ENCODE measurements at places on chromosomes 3 and 15.

DNA sequence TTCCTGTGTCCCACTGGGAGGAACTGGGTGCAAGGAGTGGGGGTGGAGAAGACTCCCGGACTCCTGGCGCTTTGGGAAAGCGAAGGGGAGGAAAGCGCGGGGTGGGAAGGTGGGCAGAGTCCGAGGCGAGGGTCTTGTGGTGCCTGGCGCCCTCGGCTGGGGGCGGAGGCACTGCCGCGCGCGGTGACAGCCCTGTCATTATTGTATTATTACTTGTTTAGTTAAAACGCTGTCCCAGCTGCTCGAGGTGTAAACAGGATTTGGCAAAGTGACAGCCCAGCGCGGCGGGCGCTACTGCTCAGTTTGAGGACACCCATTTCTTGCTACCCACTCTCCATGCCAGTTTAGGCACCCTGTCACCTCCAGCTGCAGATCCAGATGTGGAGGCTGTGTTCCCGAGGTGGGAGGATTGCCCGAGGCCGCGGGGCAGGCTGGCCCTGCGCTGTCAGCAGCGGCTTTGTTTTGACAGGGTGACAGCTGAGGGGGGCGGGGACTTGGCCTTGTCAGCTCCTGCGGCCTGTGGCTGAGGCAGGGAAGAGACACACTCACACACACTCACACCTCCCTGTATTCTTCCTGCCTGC, 1.0 kb downstream of the KAT2B start:
- DNase-seq, result peak; percentile 86

DNA sequence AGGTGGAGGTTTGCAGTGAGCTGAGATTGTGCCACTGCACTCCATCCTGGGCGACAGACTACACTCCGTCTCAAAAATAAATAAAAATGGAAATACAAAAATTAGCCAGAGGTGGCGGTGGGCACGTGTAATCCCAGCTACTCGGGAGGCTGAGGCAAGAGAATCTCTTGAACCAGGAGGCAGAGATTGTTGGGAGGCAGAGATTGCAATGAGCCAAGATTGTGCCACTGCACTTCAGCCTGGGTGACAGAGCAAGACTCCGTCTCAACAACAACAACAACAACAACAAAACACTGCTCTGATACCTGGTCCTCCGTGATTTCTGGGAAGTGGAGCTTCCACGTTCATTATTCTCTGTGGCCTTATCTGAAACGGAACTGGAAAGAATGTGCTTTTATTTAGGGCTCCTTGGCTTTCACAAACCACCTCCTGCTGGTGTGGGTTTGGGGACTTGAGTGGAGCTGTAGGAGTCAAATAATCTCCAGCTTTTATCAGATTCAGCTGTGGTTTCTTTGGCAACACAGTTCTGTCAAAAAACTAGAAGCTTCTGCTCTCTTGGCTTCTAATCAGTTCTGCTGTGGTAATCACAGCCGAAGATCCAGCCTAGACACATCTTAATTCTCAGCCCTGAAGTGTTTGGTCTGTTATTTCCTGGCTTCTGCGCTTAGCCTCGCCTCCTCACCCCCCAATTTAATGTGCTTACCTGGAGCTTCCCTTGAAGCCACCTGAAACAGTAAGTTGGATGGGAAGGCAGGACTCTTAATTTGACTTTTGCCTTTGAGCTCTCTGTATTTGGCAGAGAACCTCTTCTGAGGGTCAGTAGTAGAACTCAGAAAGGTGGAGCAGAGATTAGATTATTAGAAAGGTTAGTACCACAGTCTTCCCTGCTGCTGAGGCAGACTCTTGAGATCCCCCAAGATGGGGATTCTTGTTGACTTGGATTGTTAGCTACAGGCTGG, 21.4 kb downstream of the IRAK2 start:
- peak; percentile 76 for DNase-seq

DNA sequence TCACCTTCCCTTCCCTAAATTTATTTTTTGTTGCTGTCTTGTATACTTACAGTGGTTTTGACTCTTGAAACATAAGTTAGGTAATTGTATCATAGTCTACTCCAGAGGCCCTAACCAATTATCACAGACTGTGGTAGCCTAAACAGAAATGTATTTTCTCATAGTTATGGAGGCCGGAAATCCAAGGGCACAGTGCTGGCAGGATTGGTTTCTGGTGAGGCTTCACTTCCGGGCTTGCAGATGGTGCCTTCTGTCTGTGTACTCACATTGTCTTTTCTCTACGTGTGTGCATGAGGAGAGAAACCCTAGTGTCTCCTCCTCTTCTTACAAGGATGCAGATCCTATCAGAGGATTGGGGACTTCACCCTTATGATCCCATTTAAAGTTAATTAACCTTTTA, 290.2 kb upstream of the KCNMB2 start:
- DNase-seq, result no peak

DNA sequence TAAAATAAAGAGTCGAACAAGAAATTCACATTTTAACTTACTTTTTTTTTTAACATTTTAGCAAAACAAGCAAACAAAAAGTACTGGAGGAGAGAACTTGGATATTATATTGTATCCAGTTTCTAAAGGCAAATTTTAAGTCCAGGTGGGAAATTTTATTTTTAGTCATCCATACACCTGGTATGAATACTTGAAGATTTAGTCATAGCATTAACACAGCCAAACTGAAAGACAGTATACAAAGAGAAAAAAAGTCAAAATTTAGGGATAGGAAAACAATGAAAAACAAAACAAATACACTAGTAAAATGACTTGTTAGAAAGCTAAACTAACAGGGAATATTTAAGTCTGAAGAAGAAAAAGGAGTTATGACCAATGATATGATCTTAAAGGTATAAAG, 69.1 kb downstream of the PROS1 start:
- no peak for DNase-seq

DNA sequence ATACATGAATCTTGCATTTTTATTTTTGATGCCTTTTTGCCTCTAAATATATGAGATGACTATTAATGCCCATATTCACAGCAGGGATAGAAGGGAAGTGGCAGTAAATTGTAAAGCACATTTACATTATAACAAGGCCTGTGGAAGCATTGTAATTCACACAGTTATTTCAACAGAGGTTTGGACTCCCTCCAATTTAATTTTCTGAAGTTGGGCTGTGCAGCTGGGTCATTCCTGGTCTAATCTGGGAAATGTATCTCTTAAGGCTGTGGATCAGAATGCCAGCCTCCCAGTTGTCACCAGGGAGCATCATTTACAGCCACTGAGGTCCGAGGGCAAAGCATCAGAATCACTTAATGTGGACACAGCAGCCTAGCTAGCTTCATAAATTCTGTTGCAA, 434.5 kb downstream of the MFSD1 start:
- DNase-seq, result no peak

- no peak for DNase-seq
Measured at GRCh38 chr3:138113326-138113725, 2.1 kb downstream of the DZIP1L start.

DNA sequence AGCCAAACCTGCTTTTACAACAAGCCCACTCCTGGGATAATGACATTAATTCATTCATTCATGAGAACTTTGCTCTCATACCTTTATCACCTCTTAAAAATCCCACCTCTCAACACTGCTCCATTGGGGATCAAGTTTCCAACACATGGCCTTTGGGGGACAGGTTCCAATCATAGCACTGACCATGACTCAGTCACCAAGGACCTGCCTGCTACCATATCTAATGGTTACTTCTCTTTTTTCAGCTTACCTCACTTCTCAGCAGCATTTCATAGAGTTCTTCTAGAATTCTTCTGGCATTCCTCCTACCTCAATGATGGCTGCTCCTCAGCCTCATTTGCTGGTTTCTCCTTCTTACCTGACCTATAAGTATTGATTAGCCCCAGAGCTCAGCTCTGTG, 36.9 kb upstream of the RYK start:
- no peak for DNase-seq

GRCh38 chr3:190593075-190593474, 79.2 kb downstream of the IL1RAP start:
- no peak for DNase-seq

DNA sequence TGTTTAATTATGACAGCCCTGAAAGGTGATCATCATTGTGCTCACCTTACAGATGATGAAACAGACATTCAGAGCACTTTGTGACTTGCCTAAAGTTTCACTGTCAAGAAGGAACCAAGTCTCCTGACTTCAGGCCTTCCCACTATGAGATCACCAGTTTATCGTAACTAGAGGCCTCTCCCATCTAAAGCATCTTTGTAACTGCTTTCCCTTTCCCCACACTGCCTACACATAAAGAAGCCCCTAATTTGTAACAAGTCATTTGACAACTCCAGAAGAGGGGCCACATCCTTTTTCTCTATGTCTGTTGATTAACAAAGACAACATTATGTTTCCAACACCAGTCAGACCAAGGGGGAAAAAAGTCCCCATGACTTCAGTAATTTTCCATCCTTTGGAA, 1.1 kb downstream of the KLHL6 start:
- DNase-seq, result peak; percentile 74

DNA sequence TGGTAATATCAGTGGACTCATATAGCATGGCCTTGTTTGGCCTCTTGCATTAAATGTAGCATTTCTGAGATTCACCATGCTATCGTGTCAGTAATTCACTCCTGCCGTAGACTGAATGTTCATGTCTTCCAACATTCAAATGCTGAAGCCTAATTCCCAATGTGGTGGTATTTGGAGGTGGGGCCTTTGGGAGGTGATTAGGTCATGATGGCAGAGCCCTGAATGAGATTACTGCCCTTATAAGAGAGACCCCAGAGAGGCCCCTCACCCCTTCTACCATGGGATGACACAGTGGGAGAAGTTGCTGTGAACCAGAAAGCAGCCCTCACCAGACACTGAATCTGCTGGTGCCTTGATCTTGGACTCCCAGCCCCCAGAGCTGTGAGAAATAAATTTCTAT, 241.4 kb downstream of the VPS13C start:
- no peak for DNase-seq

- DNase-seq, result no peak
Measured at GRCh38 chr3:132623646-132624045, 26.6 kb downstream of the ACKR4 start.

GRCh38 chr3:58041182-58041825, 33.1 kb downstream of the FLNB start:
- peak; percentile 70 for DNase-seq

DNA sequence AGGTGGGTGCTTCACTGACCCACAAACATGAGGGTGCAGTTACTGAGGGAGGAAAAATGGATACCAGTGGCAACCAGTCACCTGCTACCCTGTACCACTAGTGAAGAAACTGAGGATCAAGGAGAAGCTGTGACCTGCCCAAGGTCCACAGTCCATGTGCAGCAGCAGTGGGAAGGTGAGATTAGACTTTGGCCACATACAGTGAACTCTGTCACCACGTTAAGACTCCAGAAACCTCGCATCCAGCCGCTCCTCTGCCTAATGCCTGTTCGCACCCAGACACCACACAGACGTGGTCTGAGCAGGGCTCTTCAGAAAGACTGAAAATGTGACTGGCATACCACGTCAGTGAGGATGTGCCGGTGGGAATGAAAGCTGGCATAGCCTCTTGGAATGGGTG, 20.0 kb downstream of the TPRA1 start:
- DNase-seq, result no peak

GRCh38 chr3:11567516-11568467, 75.9 kb downstream of the VGLL4 start:
- no peak for DNase-seq

GRCh38 chr15:31156808-31157207, 55.3 kb upstream of the TRPM1 start:
- DNase-seq, result no peak

- DNase-seq, result no peak
Measured at GRCh38 chr15:64987136-64987535, 2.6 kb downstream of the SPG21 start.

GRCh38 chr3:196073255-196073753, 8.6 kb downstream of the TFRC start:
- DNase-seq, result peak; percentile 87

DNA sequence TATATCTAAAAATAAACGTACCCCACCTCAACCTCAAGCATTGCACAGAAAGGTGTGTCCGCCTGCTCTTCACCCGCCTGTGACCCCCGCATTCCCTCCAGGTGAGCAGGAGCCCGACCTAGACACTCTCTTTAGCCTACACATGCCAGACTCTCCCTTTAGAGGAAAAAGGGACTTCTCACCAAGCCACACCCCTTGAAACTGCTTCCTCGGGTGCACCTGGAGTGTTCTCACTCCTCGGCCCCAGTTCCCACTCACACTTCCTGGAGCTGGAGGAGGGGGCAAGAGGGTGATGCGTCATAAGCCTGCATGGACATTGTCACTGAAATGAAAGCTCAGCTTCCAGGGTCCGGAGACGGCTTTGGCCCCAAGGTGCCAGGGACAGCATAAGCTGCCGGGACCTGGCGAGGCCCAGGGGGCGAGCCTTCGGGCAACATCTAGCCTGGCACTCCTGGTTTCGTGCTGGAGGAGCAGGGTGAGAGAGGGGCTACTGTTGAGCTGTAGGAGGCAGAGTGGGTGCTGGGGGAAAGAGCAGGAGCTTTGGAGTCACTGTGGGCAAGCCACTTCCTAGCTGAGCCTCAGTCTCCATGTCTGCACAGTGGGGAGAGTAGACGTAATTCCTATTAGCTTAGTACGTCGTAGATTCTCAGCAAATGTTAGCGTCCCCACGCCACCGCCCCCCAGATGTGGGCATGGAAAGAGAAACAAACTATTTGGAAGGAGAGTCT, 9.8 kb upstream of the MUC4 start:
- DNase-seq, result no peak

DNA sequence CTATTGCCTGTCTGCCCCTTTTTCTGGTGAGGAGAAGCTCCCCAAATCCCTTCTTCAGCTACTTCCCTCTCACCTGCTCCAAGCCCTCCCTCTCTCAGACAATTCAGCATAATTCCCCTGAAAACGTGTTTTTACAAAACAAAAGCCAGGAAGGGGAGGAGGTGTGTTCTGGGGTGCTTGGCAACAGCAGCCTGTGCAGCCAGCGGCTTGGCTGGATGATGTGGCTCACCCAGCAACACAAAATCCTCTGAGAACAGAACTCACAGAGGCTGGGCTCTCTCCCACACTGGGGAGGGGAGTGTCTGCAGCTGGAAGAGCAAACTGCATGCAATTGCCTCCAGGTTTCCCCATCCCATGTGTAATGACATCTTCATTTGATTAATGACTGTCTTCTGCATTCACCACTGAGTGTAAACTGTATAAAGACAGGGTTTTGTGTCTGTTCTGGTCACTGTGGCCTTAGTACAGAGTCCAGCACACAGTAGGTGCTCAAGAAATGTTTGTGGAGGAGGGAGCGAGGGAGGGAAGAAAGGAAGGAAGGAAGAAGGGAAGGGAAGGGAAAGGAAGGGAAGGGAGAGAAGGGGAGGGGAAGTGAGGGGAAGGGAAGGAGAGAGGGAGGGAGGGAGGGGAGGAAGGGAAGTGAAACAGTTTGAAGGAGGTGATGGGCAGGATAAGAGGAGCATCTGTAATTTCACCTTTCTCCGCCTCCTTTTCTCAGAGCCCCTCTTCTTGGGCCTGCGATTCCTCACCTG, 70.1 kb upstream of the GLCE start:
- DNase-seq, result no peak

DNA sequence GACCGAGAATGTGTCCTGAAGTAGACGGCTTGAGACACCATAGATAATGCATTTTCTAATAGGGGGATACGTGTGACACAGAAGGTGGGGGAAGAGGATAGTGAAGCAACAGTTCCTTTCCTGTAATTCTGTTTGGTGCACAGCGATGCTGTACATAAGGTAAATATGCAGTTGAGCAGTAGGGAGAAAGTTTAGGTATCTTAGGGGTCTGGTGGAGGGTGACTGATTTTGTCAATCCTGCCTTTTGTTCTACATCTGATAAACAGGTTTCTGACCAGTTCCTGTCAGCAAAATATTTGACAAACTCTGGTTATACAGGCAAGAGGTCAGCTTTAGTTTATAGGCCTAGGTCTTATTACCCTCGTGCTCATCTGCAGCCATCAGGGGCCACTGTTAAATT, 71.3 kb downstream of the TRAK1 start:
- no peak for DNase-seq
